ENCODE measurements at places on chromosomes 13 and 19.

DNA sequence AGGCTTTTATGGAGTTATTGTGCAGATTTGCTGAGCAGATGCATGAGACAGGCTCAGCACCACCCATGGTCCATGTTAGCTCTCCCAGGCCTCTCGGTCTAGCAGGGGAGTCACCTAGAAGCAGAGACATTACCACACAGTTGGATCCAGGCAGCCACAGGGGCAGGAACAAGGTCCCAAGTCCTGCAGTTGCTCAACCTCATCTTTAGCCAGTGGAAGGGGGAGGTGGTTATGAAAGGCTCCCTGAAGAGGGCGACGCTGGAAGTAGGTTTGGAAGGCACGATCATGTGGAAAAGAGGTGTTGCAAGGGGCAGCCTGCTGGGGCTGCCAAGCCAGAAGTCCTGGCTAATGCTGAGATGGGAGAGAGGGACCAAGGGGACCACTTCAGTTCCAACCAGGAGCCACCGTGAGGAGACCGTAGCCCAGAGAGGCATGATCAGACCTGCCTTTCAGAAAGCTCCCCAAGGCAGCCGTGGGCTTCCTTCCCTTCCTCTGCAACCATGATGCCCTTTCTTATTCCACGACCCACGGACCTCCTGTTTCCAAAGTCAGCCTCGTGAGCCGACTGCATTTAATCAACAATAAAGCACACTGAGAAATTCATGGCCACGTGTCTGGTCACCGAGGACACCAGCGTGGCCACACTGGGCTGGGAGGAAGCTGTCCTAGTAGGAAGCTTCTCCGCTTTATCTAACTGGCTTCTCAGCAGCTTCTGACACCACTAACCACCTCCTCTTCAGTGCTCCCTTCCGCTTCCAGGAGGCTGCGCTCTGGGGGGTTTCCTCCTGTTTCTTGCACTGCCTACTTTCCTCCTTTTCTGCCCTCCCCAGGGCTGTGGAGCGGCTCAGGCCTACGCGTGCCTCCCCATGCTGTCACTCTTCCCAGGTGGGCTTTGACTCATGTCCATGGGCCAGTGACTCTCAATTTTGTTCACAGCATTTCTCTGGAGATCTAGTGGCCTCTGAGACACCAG, 2.6 kb downstream of the AP1M1 start:
- DNase-seq, result no peak

GRCh38 chr19:39745643-39746042, 7.8 kb upstream of the CLC start:
- no peak for DNase-seq

GRCh38 chr13:34894756-34895155, 47.3 kb upstream of the NBEA start:
- DNase-seq, result no peak

- no peak for DNase-seq
These were observed 18.2 kb upstream of the ZNF14 start for GRCh38 chr19:19750842-19751790.

DNA sequence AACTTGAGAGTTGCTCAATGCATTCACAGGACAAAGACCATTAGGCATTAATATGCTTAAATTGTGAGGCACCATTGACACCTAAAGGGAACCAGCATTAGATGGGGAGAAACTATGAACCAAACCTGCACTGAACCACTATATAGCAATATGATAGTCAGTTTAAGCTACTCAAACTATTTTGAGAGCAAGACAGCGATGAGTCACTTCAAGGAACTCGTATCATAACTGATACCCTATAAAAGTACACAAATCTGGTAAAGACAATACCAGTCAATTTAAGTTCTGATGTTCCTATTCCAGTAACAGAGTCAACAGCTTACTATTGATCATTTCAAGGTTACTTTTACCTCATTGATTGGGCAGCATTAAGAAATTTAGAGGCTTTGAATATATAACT, 151.3 kb upstream of the ATXN8OS start:
- DNase-seq, result no peak

DNA sequence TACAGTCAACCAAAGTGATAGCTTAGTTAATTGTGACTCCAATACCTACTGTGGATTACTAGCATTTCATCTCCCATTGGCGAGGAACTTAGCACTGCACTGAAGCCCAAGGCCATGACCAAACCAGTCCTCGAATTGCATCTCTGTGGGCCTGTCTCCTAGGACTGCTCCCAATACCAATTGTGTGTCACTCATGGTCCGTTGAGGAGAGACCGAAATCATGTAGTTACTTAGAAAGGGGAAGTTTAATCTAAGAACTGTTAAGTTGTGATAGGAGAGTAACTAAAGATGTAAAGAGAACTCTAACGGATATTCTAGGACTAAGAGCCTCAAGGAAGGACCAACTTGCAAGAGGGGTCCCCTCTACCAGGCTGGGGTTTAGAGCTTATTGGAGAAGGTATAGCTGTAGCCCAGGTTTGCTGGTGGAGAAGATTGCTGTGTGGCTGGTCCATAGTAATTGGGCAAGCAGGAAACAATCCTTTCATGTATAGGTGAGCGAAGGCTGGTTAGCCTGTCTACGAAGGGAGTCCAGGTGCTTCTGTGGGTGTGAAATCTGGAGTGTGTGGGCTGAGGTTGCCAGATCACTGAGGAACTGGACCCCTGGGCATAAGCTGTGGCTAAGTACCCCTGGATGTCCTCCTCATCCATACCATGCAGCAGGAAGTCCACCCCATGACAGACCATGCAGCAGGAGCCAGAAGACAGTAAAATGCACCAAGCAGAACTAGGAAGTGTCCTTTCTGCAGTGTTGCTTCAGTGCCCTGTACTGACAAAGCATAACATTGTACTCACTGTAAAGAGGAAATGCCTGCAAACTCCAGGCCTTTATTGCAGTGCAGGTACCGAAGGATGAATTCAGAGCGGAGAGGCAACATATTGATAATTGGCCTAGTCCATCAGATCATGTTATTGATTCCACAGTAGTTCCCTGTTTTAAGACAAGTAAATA, 30.8 kb downstream of the DNAJC3 start:
- no peak for DNase-seq

GRCh38 chr19:18699403-18700054, 16.0 kb downstream of the CRTC1 start:
- no peak for DNase-seq

DNA sequence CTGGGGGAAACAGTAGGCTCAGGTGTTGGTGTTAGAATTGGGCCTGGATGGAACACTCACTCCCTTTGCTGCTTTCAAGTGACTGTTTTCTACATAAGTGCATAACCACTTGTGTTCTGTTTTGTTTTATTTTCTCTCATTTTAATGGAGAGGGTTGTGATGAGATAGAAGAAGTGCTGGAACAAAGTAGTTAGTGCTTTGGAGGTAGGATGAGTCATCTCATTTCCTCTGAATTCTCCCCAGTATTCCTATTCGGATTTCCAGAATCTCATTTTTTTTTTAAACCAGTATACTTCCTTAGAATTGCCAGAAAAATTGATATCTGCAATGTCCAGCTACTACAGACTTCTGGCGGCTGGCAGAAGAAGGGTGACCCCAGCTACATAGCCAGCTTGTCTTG, 575.9 kb downstream of the MYO16 start:
- no peak for DNase-seq

- no peak for DNase-seq
These were observed 20.4 kb downstream of the MYCBP2 start for GRCh38 chr13:77306458-77306857.

GRCh38 chr13:98858191-98858590, 105.7 kb upstream of the SLC15A1 start:
- DNase-seq, result no peak

DNA sequence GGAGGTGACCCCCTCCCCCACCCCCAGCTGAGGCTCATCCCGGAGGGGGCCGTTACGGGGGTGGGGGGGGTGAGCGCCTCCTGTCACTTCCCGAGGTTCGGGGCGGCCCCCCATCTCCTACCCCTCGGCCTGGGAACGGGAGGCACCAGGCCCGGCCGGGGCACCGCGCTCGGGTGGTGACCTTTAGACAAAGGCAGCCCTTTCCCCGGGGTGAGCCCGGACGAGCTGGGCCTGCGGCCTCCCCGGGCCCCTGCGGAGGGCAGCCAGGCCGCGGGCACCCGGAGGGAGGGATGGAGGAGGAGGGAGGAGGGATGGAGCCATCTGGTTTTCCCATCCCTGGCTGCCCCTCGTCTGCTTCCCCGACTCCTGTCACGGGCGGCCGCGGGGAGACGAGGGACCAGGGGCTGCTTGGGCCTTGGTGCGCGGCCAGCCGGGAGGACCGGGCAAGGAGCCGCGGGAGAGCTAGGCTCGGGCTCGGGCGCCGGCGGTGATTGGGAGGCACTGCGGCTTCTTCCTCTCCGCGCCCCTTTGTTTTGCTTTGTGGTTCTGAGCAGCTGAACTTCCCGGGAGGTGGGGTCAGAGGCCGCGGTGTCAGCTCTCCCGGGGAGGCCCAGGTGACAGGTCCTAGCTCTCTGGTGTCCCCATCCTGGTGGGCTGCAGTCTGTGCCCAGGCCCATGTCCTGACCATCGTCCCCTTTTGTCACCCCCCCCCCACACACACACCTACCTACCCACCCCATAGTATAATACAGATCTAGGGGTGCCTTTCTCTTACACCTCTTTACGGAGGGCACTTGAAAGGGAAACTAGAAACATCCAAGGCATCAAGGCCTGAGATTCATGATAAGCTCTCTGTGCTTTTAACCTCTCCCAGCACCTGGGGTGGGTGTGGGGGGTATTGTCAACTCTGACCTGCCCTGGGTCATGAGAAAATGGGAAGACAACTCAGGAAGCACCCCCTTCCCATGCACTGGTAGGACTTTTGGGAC, 1.3 kb downstream of the BICRA start:
- no peak for DNase-seq

DNA sequence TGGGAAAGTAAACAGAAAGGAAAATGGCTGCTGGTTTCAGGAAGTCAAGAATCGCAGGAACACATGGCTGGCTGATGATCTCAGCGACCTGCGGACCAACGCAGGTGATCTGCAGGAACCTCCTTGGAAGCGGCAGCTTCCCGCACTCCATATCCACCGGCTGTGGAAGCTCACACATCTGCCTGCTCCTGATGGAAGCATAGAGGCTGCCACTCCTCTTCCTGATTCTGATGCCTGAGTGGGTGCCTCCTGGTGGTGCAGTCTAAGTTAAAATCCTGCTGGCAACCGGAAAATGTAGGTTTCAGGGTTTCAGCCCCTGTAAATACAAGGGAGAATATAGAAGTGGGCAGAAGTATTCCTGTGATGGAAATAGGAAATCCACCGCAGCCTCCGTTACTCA, 75.5 kb downstream of the TNFSF13B start:
- DNase-seq, result no peak

- no peak for DNase-seq
These were observed 660.9 kb downstream of the LIG4 start for GRCh38 chr13:107554460-107554859.

GRCh38 chr13:75689686-75690085, 53.6 kb downstream of the LMO7 start:
- DNase-seq, result no peak

DNA sequence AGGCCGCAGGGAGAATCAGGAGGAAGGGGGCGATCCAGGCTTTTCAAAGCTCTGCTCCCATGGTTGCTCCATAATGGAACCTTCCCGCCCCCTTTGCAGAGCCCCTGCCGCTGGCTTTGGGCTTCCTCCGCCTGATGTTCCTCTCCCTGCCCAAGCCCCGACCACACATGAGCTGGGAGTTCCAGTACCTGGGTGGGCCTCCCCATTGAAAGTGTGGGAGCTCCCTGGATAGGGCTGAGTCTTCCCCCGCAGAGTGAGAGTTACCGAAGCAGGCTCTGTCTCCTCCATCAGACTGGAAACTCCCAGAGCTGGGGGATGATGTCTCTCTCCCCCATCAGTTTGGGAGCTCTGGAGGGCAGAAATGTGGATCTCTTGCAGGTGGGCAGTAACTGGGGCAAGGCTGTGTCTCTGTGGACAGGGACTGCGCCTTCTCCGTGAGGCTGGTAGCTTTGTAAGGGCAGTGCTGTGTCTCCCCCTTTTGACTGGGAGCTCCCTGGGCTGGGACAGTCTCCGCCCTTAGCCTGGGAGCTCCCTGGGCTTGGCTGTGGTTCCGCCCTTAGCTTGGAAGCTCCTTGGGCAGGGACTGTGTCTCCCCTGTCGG, 722 bp downstream of the DCAF15 start:
- no peak for DNase-seq

DNA sequence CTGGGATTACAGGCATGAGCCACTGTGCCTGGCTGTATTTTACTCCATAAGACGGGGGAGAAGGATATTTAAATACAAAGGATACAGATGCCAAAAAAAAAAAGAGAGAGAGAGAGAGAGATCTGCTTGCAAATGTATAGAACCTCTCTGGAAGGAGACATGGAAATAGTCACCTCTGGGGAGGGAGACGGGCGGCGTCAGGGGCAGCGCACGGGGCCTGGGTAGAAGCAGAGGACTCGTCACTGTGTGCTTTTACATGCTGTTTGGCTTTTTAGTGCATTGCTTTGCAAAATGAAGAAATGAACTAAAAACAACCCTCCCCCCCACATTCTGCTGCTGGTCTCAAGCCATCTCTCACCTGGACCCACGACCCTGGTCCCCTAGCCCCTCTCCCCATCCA, 4.8 kb upstream of the ZNF653 start:
- peak; percentile 3 for DNase-seq

DNA sequence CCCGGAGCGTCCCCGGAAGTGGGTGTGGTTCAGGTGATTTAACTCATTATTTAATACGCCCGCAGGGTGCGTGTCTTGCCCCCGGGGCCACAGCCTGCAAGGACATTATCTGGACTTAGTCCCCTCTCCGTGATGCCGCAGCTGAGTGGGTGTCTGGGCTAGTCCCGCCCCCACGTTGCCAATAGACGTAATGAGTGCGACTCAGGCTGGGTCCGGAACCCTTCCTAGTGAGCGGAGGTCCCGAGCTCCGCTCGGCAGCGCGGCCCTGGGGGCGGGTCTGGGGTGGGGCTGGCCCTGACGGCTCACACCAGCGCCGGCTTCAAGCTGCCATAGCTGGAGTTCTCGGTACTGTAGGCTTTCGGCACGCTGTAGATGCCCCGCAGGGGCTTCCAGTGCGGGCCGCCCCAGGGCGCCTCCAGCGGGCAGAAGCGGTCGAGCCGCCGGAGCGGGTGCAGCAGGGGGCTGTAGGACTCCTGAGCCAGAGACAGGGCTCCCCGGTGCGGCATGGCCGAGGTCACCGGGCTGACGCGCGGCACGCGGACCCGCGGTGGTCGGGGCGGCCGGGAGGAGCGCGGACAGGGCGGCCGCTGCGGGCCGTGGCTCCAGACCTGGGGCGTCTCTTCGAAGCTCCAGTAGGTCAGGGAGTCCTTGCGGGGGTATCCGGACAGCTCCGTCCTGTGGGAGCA, 918 bp upstream of the LHB start:
- no peak for DNase-seq
